ENCODE measurements at places on chromosomes 6 and 20. TPM values are rescaled to one million over a fixed set of nuclear protein-coding genes. Genes with fewer than 3 reads are reported as not detected.

Gene IFNGR1
- 27.3 TPM for total RNA-seq

Gene CCM2L
- total RNA-seq, result 0.16 TPM

Gene TSPO2
- total RNA-seq, result not detected

Gene RING1
- total RNA-seq, result 55.8 TPM

Gene WFDC12
- not detected for total RNA-seq

Gene PNLDC1
- 0.33 TPM for total RNA-seq

Gene BAG2
- total RNA-seq, result 4.5 TPM

Gene CAP2
- total RNA-seq, result 14.1 TPM

Gene TSBP1
- total RNA-seq, result not detected

Gene FAM217A
- not detected for total RNA-seq

Gene TINAG
- not detected for total RNA-seq

Gene VGLL2
- total RNA-seq, result not detected

Gene EFCAB8
- 0.51 TPM for total RNA-seq

Gene HLA-DPA1
- 2.0 TPM for total RNA-seq

Gene SAMD3
- 0.38 TPM for total RNA-seq

Gene FAM83B
- 12.2 TPM for total RNA-seq

Gene PXDC1
- 33.8 TPM for total RNA-seq

Gene CEP85L
- 20.6 TPM for total RNA-seq

All from mesothelial cell of epicardium (in vitro differentiated cells).